ENCODE measurements at places on chromosomes 2 and 18.

DNA sequence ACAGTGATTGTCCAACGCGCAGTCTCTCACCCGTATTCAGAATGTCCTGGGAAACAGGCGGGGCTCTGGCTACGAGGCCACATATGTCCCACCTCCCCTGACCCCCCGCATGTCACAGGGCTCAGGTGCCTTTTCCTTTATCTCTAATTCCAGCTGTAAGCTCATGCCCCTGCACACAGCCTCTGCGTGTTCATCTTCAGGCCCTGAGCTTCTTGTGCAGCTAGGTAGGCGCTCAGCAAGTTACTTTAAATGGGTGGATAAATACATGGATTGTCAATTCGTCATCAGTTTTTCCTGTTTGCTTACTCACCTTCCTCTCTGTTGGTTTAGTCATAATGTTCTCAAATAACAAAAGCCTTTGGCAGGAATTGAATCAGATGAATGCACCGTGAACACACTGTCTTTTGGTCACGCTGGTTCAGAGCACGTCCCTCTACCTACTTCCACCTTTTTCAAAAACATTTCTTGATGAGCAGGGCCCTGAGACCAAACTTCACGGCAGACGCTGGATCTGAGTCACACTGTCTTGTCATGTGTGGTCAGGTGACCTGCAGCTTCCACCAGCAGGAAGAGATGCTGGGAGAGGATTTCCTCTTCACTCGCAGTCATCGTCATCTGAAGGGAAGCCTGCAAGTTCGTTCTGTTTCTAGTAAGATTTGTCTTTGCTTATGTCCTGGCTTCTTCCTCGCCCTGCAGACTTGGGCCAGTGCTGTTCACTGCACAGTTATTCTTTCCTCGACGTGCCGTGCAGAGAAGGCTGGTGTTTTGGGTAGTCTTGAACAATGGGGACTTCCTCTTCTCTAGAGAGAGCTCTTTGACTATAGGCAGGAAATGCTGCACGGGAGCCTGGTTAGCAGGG is 138.1 kb downstream of the PTGR3 start:
- DNase-seq = no peak

- DNase-seq = no peak
Observed at GRCh38 chr2:111627256-111627655, 256.7 kb downstream of the ANAPC1 start.

GRCh38 chr2:141331127-141331526 is 799.7 kb downstream of the LRP1B start:
- peak; percentile 16 for DNase-seq

GRCh38 chr2:74632209-74632938 is 15.8 kb downstream of the M1AP start:
- no peak for DNase-seq

DNA sequence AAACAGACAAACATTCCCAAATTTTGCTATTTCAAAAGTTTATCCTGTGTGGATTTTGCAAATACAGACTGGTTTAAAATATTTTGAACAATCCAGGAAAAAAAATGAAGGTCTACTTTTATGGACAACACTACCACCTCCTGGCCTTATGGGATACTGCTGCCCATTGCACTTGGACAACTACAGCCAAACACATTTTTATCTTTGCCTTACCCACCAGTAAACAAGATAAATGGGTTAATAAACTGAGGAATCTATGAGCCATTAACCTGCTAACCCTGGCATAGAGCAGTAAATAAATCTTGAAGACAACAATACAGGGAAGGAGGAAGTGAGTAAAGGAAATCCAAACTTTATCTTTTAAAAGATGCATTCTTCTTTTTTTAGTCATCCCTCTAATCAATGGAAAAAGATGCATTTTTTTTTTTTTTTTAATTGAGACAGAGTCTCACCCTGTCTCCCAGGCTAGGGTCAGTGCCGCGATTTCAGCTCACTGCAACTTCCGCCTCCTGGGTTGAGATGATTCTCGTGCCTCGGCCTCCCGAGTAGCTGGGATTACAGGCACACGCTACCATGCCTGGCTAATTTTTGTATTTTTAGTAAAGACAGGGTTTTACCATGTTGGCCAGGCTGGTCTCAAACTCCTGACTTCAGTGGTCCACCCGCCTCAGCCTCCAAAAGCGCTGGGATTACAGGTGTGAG is 2.1 kb upstream of the SPIRE1 start:
- peak; percentile 67 for DNase-seq

- DNase-seq = no peak
Observed at GRCh38 chr2:177211576-177212105, 953 bp upstream of the HNRNPA3 start.

DNA sequence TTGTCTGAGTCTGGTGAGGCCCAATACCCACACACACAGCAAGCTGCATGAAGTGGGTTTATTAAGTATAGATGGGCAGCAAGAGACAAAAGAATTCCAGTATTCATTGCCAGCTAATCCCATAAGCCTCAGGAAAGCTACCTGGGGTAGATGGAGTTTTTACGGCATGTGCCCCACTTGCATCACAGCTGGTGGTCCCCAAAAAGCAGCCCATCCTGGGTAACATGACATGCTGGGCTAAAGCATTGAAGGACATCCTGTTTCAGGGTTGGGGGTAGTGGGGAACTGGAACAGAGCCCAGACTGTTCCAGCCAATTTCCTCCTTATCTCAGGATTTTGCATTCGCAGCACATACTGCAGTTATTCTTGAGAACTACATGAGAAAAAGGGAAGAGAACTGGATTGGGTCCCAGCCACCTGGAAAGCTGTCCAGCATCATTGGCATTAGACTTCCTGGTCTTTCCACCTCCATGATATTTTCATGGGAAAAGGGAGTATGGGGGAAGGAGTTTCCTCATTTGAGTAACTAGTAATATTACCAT is 240.1 kb upstream of the MMADHC start:
- no peak for DNase-seq

DNA sequence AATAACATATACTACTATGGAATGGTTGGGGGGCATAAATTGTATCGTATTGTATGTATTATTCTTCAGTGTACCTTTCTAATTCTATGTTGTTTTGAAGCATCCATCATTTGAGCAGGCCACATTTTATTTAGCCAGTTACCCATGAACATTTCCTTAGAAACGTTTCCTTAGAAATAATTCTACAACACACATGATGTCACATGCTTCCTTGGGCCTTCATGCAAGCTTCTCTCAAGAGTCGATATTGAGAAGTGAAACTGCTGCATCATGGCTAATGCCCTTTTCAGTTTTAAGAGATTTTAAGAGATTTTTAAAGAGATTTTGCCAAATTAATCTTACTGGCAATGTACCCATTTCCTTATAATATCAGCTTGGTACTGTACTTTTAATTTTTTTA is 63.9 kb downstream of the ALPK2 start:
- DNase-seq = no peak

Measured in skin of body (tissue), 3 donors.